ENCODE measurements at places on chromosomes 2 and 18. TPM values are rescaled to one million over a fixed set of nuclear protein-coding genes. Genes with fewer than 3 reads are reported as not detected.

- DNase-seq, result no peak
These were observed 8.6 kb downstream of the GNLY start for GRCh38 chr2:85702800-85703199.

DNA sequence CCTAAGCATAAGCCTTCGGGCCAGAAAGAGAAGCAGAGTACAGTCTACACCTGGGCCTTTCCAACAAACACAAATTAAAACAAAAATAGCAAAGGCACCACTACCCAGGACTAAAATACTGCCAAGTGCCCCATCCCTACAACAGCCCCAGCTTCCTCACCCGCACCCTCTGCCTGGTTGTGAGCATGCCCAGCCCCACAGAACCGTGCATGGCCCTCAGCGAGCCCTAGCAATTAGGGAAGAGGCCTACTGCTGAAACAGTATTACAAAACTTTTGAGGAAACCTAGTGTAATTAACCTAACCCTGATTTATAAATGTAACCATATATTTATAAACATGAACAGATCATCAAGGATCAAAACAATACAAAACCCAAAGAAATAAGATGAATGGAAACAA lies 44.2 kb downstream of the FARSB start:
- DNase-seq, result no peak

GRCh38 chr2:214676421-214677089 lies 132.9 kb downstream of the BARD1 start:
- no peak for DNase-seq

DNA sequence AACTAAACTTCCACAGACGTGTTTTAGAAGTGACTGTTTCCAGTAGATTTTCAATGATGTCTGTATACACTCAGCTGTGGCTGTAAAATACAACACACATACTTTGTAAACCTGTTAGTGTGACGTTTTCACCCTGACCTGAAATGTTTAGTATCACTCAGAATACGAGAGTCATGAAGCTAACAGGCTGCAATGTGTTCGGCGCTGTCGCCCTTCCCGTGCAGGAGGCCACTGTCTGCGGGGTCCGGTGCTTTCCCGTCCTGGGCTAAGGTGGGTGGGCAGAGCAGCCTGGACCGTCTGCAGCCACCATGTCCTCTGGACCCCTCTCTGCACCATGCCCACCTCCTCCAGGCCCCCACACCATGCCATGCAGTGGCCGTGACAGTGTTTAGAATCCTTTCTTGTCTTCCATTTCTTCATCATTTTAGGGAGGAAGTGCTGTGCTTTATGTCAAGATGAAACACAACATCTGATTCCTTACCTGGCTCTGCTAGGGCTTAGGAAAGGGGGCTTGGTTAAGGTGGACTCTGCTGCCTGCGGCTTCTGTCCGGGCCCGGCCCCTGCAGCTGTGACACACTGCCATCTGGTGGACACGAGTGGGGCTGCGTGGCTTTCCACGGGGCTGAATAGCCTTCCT lies 53.8 kb upstream of the RBM44 start:
- peak; percentile 79 for DNase-seq

The ITGA4 gene
- total RNA-seq, result 9.8 TPM

DNA sequence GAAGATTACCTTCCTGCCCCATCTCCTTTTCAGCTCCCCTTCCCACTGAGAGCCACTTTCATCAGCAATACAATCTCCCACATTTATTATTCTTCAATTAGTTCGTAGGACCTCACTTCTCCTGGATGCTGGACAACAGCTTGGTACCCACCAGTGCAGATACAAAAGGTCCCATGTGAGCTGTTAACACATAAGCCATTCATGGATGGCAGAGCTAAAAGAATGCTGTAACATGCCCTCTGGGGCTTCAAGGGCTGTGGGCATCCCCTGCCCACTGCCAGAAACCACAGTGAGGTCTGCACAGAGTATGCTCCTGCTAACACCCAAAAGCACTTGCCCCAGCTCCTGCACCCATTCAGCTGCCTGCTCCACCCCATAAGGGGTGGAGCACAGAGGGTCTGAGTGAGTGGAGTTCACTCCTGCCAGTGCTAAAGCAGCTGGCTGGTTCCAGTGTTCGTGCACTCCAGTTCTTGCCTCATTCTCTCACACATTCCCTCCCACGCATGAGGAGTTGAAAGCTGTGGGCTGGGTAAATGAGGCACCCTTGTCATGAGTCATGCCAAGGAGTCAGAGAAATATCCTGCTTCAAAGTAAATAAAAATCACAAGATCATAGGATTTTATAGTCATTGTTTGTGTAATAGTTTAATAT lies 305.9 kb upstream of the TMEFF2 start:
- no peak for DNase-seq

DNA sequence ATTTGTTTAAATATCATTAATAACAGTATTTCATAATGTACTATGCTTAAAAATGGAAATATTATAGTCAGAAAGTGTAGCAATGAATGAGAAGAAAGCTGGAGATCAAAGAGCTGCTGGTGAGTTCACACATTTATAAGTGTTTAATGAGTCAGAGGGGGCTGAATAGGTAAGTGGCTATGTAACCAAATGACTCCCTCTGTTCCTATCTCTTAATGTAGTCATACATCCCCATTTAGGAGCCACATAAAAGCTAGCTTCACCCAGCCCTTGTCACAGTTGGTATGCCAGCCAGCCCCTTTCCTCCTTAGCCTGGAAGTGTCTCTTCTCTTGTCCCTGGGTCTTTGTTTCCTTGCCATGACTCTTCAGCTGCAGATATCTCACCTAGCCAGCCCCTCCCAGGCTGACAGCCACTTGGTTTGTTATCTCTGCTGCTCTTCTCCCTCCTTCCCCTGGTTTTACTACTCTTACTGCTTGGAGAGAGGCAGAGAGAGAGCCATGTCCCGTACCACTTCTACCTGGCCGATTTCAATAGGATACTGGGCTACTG lies 438.6 kb upstream of the HNMT start:
- DNase-seq, result no peak

DNA sequence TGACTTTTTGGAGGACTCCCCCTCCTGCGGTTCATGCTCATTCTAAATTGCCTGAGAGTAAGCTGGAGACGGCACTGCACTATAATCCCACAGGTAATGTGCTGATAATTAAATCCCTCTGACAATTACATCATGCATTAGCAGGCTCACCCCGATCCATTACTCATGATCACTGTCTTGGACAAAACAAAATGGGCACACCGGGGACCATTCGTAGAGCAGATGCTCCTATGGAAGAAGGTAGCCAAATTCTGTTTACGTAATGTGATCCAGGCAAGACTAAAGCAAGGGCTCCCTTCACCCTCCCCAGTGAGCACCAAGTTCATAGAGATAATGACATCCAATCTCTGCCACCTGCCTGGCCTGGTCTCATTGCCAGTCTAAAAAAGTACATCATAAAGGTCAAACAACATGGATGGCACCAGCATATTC lies 657.1 kb upstream of the SOX11 start:
- DNase-seq, result no peak

DNA sequence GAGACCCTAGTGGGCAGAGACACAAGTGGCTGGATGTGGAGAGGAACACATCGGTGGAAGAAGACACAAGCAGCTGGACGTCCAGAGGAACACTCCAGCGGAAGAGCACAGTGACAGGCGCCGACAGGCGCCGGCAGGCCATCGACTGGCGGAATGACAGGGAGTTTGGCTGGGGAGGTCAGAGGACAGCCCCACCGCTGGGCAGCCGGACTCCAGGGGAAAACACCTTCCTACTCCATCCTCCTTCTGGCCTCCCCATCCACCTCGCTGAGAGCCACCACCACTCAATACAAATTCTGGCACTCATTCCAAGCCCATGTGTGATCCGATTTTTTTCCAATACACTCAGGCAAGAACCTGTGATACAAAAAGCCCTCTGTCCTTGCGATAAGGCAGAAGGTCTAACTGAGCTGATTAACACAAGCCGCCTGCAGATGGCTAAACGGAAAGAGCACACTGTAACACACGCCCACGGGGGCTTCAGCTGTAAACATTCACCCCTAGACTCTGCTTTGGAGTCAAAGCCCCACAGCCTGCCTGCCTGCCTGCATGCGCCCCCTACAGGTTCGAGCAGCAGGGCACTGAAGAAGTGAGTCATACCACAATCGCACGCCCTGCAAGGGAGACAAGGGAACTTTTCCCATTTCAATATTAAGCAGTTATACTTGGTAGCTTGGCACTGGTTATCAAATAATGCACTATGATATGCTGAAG lies 50.2 kb upstream of the LRP1B start:
- peak; percentile 51 for DNase-seq

- no peak for DNase-seq
These were observed 13.9 kb upstream of the PROM2 start for GRCh38 chr2:95260028-95261023.

- DNase-seq, result no peak
These were observed 117.4 kb upstream of the RPRM start for GRCh38 chr2:153595939-153596338.

The CCDC142 gene
- total RNA-seq, result 7.4 TPM

- peak; percentile 41 for DNase-seq
These were observed 175.1 kb downstream of the GALNT1 start for GRCh38 chr18:35756506-35757117.

The PRSS56 gene
- total RNA-seq, result not detected

The SPP2 gene
- total RNA-seq, result not detected

DNA sequence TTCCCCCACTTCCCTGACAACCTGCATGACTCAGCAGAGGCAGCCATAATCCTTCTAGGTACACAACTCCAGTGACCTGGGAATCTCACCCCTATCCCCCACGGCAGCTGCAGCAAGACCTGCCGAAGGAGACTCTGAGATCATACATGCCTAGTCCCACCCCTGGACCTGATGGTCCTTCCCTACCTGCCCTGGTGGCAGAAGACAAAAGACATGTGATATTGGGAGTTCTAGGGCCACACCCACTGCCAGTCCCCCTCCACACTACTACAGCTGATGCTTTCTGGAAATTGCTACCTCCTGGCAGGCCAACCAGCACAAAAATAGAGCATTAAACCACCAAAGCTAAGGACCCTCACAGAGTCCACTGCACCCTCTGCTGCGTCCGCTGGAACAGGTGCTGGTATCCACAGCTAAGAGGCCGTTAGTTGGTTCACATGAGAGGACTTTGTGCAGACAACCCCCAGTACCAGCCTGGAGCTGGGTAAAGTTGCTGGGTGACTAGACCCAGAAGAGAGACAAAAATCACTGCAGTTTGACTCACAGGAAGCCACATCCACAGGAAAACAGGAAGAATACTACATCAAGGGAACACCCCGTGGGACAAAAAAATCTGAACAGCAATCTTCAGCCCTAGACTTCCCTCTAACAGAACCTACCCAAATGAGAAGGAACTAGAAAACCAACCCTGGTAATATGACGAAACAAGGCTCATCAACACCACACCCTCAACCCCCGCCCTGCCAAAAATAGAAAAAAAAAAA lies 12.5 kb downstream of the MARCO start:
- no peak for DNase-seq

The ANKRD36B gene
- 6.5 TPM for total RNA-seq

GRCh38 chr2:228535396-228535795 lies 353.9 kb upstream of the SPHKAP start:
- no peak for DNase-seq

- DNase-seq, result no peak
These were observed 3.7 kb downstream of the MEX3C start for GRCh38 chr18:51193621-51194287.

DNA sequence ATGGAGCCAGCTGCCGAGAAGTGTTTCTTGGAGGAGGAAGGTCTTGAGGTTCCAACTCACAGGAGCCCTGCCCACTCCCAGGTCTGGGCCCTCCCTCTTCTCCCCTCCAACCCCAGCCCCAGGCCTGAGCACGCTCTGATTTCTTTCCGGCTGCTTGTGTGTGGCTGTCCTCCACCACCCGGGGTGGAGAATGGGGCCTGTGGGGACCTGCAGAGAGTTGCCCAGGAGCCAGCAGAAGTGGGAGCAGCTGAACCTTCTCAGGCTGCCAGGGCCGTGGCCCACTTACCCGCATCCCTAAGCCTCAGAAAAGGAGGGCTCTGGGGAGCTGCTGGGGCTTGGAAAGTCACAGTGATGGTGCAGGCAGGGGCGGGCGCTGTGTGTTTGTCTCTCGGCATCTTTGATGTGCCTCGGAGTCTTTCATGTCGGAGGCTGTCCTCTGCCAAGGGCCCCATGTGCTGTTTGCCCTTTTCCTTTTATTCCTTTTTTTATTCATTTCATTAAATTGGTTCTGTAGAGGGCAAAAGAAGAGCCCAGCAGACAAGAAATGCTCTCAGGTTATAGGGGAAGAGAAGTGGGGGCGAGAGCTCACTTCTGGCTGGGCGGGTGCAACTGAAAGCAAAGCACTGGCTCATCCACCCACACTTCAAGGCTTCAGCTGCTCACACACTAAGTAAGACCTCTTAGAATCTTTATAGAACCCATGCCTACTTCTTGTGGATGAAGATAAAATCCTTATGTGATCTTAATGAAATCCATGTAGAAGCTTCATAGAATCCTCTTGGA lies 52.5 kb downstream of the SDC1 start:
- no peak for DNase-seq

The RSAD2 gene
- 3.8 TPM for total RNA-seq

The CDK15 gene
- 0.06 TPM for total RNA-seq

The CFC1B gene
- total RNA-seq, result not detected

The FOXI3 gene
- total RNA-seq, result not detected

- DNase-seq, result no peak
These were observed 267.2 kb upstream of the CYRIA start for GRCh38 chr2:16932826-16933225.

GRCh38 chr2:124563426-124563825 lies 538.3 kb downstream of the CNTNAP5 start:
- no peak for DNase-seq

DNA sequence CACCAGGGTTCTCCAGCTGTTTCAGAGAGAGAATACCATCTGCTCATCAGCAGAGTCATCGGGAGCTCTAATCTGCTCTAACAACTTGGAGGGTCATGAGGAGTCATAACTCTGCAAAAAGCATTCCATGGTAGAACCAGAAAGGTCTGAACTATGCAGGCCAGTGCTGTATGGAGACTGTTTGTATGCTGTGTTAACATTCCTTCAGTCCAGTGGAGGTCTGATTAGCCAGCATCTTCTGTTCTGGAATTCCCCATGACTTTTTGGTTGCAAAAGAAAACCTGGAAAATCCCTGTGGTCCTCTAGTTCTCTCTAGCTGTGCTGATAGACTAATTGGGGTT lies 9.4 kb upstream of the ITGB6 start:
- no peak for DNase-seq

DNA sequence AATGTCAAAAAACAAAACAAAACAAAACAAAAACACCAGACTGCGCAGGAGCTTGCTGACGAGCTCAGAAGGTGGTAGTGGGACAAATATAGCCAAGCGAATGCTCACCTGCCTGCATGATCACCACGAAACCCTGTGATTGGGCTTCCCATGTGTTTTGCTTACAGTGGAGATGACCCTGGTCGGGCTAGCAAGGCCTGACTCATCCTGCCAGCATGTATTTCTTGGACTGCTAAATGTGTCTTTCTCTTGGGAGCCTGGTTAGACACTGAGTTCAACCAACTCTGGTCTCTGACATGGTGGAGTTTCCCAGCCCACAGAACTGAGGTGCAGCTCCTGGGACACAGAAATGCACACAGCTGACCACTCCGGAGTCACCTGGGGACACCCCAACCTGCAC lies 30.7 kb upstream of the DUSP2 start:
- peak; percentile 79 for DNase-seq

The CREG2 gene
- not detected for total RNA-seq

The TLX2 gene
- not detected for total RNA-seq
